Inflammatory macrophage treated with lipopolysaccharide for 4 hours (primary cell): ENCODE measurements at places on chromosomes 7 and 10.

DNA sequence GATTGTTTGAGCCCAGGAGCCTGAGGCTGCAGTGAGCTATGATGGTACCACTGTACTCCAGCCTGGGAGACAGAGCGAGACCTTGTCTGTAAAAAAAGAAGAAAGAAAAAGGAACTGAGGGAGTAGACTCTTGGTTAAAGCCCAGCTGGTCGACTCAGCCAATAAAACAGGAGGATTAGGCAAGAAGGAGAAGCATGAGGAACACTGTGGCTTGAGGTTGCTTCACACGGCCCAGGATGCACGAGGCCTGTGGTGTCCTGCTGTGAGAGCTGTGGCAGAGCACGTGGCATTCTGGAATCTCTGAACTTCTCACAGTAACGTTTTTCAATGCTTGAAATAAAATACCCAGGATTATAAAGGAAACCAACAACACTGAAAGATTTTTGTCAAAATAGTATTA is 93.3 kb downstream of the CUL2 start:
- DNase-seq = peak; percentile 91

- DNase-seq = peak; percentile 98
Observed at GRCh38 chr7:28800150-28800549, 158.0 kb downstream of the TRIL start.

DNA sequence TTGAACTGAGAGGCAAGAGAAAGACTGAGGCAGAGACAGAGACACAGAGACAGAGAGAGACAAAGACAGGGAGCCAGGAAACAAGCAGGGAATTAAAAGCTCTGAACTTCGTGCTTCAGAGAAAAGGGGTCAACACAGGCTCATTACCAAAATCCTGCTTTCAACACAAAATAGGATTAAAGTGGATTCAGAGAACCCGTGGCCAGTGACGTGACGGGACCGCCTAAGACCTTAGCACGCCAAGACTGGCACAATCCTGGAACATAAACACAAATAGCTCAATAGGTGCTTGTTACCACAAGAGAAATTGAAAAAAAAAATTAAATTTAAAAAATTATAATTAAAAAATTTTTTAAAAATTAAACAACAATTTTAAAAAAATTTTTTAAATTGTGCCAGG is 21.5 kb downstream of the ASB13 start:
- DNase-seq = no peak

DNA sequence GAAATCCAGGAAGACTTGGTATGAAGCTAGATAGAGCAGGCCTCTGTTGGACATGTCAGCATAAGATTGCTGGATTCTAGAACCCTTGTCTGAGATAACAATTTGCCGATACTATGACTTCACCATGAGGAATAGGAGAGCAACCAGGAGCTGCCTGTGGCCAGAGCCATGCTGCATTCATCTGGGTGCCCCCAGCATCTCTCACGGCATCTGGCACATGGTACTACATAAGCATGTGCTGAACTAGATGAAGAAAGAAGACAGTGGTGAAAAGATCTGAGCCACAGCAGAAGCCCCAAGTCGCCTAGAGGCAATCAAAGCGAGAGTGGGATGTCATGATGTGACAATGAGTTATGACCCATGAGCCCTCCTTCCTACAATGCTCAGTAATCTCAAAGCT is 19.5 kb downstream of the GOT1 start:
- no peak for DNase-seq

GRCh38 chr7:15604166-15604565 is 42.4 kb upstream of the AGMO start:
- no peak for DNase-seq

- no peak for DNase-seq
Observed at GRCh38 chr7:27996141-27996540, 184.5 kb downstream of the JAZF1 start.

GRCh38 chr10:29714096-29714874 is 79.5 kb upstream of the SVIL start:
- no peak for DNase-seq

DNA sequence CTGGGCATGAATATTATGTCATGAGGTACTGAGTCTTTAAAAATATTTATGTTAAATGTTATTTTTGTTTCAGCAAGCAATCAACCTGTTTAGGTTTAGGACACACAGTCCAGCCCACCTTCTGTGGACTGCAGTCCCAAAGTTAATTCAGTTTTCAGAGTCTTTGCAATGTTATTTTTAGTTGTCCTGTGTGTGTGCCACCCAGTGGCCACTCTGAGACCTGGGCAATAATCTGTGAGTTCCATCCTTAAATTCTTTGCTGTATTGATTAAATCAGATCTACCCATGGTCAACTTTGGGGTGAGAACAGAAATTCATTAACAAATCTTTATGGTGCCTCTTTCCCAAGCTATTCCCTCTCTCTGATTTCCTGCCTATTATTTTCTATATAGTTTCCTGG is 415.1 kb downstream of the CCSER2 start:
- no peak for DNase-seq

- DNase-seq = peak; percentile 33
Observed at GRCh38 chr10:12782537-12782936, 219.0 kb downstream of the CCDC3 start.

- DNase-seq = no peak
Observed at GRCh38 chr7:130505753-130506152, 13.9 kb downstream of the MEST start.

DNA sequence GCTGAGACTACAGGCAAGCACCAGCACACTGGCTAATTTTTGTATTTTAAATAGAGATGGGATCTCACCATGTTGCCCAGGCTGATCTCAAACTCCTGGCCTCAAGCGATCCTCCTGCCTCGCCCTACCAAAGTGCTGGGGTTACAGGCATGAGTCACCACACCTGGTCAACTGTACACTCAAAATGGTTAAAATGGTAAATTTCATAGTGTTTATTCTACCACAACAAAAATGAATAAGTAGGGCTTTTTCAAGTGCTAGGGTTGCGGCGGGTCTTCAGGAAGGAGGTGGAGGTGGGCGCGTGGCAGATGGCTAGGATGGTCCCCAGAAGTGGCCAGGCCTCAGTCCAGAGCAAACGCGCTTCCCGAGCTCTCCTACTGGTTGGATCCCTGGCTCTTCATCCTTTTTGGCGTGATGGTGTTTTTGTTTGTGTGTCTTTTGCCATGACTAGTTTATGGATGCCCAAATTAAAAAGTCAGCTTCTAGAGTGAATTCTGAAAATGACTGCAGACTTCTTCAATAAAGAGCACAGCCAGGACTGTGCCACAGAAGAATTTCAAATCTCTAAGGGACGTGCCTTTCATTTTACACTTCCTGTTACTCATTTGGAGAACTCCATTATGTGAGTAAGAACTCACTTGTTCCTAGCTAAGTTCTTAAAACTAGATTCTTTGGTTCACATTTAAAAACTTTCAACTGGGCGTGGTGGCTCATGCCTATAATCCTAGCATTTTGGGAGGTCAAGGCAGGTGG is 73.9 kb downstream of the TMEM130 start:
- DNase-seq = no peak

GRCh38 chr7:48295296-48295971 is 124.2 kb downstream of the ABCA13 start:
- DNase-seq = no peak
